Right hindlimb (tissue), 1 donor: ENCODE measurements at places on chromosomes 5 and 9.
A peak's percentile ranks its signal among the peaks of the same experiment; 100 is the strongest.

GRCh38 chr9:69834056-69834455 is 13.4 kb downstream of the CFAP95 start:
- no peak for DNase-seq

GRCh38 chr5:159736844-159737243 is 179.4 kb upstream of the ADRA1B start:
- no peak for DNase-seq

DNA sequence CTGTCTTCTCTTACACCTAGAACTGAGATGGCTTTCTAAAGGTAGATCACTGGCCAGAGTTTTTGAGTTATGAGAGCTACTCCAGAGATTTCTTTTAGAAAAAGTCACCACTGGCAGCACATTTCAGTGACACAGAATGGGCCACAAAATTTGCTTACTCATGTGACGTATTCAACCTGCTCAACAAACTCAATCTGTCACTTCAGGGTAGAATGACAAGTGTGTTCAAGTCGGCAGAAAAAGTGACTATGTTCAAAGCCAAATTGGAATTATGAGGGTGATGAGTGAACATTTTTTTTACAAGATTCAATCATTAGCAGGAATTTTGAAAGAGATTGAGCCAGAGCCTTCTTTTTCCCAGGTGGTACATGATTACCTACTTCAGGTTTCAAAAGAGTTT is 46.5 kb downstream of the TAF11L14 start:
- DNase-seq: no peak

DNA sequence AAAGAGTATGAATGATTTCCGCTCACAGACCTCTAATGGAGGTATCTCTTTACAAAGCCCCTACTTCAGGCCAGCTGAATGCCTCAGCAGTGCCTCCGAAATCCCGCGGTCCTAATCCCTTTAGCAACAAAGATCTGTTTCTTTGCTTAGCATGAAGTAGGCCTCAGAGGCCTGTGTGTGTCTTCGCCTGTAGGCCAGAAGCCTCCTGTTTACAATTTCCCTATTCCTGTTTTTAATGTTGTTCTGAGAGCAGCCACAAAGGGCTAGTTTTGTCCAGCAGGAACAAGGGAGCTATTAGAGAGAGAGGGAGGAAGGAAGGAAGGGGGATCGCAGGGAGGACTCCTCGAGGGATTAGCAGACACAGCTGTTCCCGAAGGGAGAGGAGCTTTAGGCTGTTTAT is 166.4 kb upstream of the SPRY4 start:
- DNase-seq: peak; percentile 61

DNA sequence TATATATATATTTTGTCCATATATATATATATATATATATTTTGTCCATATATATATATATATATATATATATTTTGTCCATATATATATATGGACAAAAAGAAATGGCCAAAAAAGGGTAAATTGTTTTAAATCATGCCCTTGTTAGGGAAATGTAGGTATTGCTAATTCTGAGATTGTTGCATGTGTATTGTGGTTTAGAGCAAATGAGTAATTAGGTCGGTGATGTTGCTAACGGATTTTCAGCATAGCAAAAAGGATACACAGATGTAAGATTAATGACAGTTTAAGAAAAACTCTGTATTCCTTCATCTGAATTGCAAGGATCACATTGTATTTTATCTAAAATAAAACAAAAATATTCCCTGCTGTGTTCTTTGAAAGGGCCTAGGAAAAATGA is 40.2 kb downstream of the OSTF1 start:
- no peak for DNase-seq

GRCh38 chr5:68780299-68780955 is 313.4 kb upstream of the SLC30A5 start:
- no peak for DNase-seq

DNA sequence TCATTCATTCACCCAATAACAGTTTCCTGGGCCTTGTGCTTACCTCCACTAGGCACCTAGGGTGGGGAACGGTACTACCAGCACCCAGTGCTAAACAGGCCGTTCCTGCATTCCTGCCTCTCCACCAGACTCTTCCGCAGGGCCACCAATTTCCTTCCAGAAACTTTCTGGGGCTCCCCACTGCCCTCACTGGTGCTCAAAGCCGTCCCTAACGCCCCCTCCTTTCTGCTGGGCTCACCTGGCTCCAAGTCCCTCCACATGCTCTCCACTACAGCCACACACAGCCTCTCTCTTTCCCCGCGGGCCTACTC is 1.4 kb downstream of the PHF19 start:
- DNase-seq: no peak

GRCh38 chr5:95887977-95888376 is 65.5 kb upstream of the GLRX start:
- DNase-seq: no peak

GRCh38 chr9:5113523-5113922 is 71.9 kb downstream of the INSL6 start:
- no peak for DNase-seq

DNA sequence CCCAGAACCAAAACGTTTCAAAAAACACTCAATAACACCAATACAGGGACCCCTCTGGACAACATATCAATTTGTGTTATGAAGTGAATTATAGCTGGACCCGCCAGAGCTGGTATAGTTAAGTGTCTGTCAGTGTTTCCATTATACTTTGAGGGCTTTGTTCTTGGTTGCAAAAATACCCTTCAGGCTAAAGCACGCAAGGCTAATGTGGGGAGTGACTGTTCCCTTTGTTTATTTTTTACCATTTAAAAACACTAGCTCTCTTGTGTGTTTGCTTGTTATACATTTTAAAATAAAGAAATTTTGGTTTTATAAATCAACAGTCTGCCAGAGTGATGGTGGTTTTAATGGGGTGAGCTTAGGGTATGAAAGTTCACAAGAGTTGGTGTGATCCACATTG is 859.5 kb downstream of the PTPRD start:
- no peak for DNase-seq

DNA sequence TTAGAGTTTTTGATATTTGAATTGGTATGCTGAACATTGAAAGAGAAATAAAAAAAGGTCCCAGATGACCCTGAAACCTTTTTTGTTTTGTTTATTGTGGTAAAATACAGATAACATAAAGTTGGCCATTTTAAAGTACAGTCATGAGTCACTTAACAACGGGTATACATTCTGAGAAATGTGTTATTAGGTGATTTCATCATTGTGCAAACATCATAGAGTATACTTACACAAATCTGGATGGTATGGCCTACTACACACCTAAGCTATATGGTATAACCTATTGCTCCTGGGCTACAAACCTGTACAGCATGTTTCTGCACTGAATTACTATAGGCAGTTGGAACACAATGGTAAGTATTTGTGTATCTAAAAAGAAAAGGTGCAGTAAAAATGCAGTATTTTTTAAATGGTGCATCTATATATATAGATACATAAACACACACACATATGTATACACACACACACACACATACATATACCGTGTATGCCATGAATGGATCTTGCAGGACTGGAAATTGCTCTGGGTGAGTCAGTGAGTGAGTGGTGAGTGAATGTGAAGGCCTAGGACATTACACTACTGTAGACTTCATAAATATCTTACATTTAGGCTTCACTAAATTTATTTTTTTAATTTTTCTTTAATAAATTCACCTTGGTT is 31.0 kb downstream of the TTC1 start:
- DNase-seq: no peak

GRCh38 chr5:52043543-52043942 is 660.3 kb downstream of the ISL1 start:
- no peak for DNase-seq

DNA sequence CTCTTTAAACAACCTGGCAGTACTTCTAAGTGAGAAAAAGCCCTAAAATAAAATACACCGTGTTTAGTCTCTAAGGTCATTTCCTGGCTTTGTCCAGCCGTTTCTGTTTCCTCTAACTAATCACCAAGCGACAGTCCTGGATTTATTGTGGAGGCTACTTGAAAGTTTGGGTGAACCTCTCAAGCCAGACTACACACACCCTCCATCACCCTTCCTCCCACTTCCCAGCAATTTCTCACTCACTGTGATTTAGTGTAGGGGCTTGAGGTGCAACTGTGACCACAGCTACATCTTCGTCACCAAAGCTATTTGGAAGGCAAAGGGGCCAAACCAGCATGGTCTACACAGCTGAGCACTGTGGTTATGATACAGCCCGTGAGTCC is 240.0 kb upstream of the SLC24A2 start:
- no peak for DNase-seq

DNA sequence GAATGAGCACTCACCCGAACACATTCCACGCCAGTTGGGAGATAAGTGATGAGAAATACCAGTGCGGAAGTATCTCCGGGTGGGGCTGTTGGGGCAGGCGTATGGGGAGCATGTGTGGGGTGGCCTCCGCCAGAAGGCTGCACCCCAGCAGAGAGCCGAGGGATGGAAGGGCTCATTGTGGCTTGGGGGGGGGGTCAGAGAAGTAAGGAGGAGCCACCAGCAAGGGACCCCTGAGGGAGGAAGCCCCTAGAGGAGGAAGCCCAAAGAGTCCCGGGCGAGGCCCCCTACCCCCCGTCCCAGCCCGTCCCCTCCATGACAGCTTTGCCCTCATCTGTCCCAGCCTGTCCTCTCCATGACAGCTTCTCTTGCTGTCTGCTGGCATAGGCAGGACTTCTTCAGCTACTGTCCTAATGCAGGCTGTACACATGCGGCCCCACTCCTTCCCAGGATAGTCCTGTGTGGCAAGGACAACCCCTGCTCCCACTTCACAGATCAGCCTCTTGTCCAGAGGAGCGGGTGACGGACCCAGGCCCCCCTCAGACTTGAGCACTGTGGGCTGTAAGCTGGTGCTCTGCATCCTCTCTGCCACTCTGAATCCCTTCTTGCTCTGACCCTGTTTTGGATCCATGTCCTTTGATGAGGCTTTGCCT is 239.6 kb downstream of the CACNA1B start:
- no peak for DNase-seq

GRCh38 chr5:884345-885126 is 8.1 kb downstream of the BRD9 start:
- DNase-seq: no peak

DNA sequence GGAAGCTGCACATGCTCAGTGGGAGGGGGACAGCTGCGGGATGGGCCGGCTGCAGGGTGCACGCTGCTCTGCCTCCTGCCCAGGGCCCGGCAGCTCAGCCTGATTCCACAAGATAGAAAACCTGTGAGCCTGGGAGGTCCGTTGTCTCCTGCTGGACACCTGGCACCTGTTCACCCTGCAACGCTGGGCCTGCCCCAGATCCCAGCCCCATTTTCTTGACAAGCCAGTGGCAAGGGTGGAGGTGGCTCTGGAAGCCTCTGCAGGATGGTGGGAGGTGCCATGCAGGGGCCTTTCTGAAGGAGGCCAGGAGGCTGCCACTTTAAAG is 68.1 kb upstream of the RNF130 start:
- no peak for DNase-seq

DNA sequence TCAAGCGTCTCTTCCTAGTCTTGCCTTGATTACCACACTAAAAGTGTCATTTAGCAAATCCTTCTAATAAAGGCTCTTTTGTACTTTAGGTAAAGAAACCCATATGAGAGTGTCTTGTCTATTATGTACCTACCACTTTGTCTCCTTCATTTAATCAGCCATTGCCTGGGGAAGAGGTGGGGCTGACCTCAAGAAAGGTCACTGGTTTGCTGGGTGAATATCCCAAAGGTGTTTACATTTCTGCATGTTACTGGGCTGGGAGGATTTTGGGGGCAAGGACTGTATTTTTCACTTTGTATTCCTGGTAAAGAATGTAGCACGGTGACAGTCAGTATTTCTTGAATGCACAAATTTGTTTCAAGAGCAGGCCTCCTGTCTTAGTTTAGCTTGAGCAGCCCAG is 11.9 kb upstream of the RPS23 start:
- no peak for DNase-seq

DNA sequence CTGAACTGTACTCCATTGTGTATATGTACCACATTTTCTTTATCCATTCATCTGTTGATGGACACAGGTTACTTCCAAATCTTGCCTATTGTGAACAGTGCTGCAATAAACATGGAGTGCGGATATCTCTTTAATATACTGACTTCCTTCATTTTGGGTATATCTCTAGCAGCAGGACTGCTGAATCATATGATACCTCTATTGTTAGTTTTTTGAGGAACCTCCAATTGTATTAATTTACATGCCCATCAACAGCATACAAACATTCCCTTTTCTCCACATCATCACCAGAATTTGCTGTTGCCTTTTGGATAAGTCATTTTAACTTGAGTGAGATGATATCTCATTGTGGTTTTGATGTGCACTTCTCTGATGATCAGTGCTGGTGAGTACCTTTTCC is 81.8 kb upstream of the FAM120A start:
- no peak for DNase-seq

- DNase-seq: no peak
Observed at GRCh38 chr9:104849023-104849422, 78.9 kb downstream of the ABCA1 start.

- DNase-seq: no peak
Observed at GRCh38 chr9:35306283-35306682, 144.5 kb downstream of the UNC13B start.

- peak; percentile 52 for DNase-seq
Observed at GRCh38 chr5:172178991-172179989, 8.7 kb downstream of the STK10 start.

DNA sequence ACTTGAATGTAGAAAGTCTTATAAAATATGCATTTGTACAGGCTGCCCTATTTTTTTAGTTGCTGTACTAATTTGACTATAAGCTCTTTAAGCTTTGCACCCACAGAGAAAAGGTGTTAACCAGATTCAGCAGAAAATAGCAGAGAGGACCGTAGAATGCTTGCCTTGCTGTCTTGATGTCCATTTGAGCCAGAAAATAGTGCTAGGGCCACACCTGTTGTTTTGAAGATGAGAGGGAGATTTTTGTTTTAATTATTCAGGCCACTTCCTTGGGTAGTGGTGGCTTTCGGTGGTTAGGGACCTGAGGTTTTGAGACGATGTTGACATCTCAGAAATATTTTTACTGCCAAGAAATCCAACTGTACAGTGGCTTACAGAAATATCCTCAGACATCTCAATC is 196.0 kb downstream of the SPATA31D1 start:
- no peak for DNase-seq

- peak; percentile 49 for DNase-seq
Observed at GRCh38 chr5:150801117-150801927, 22.8 kb downstream of the SMIM3 start.

DNA sequence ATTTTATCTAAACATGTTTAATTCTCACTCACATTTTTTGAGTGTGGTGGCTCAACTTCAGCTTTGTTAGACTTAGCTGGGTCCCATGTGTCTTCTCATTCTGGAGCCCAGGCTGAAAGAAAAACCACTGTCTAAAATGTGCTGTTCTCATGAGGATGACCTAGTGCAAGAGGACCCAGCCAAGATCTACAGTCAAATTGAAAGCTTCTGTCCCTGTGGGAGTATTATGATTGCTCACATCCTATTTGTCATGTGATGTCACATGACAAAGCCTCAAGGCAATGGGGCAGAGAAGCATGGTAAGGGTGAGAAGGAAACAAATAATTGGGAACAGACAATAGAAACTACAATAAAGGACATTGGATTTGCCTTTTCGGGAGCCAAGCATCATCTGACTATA is 113.4 kb upstream of the ASTN2 start:
- no peak for DNase-seq

- no peak for DNase-seq
Observed at GRCh38 chr5:180130876-180131740, 59.5 kb upstream of the RNF130 start.

- no peak for DNase-seq
Observed at GRCh38 chr5:82341325-82341724, 63.2 kb upstream of the RPS23 start.

GRCh38 chr9:16337322-16338029 is 533.0 kb downstream of the BNC2 start:
- no peak for DNase-seq

GRCh38 chr9:109830545-109830944 is 50.5 kb downstream of the PALM2AKAP2 start:
- DNase-seq: no peak

- DNase-seq: peak; percentile 35
Observed at GRCh38 chr5:132007399-132008162, 3.9 kb downstream of the ACSL6 start.
